ENCODE measurements at places on chromosomes 4 and X.

GRCh38 chr4:87047281-87047798 is 112.5 kb downstream of the AFF1 start:
- no peak for DNase-seq
- H3K4me3 ChIP-seq = no peak overlapping the region
- peaks cover 20% of the 10 kb centered on the region for H3K36me3 ChIP-seq

DNA sequence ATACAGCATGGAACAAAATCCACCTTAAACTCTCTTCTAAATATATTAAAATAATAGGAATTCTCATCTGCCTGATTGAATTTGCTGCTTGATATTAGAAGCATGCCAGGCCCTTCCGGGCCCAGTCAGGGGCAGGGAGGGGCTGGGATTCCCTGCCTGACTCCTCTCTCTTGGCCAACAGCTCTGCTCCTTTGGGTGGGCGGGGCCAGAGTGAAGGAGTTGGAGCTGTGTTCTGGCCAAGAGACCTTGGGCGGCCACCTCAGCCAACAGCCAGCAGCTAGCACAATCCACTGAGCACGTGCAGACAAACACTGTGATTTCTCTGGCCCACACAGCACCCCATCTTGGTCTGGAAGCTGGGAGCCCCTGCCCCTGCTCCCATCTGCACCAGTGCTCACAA is 140.3 kb downstream of the PJA1 start:
- H3K27me3 ChIP-seq = no peaks in the 10 kb centered on the region
- no peak overlapping the region for H3K4me3 ChIP-seq
- peaks cover 38% of the 10 kb centered on the region for H3K4me1 ChIP-seq
- peak overlapping the region; percentile 95 for H3K27ac ChIP-seq
- no peaks in the 10 kb centered on the region for H3K36me3 ChIP-seq
- peak; percentile 78 for DNase-seq

DNA sequence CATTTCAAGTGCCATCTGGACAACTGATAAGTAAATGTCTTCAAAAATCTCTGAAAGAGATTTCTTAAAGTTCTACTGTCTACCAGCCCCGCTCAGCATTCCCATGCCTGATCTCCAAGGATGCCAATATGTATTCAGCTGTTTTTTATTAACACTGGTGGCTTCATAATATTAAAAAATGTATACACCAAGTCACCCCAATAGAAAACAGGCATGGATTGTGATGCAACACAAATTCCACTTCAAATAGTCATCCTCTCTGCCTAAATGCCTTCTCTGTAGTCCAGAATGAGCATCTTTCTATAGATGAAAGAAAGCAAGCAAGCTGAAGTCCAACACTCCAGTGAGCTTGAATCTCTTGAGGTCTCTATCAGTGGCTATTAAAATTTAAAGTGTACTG is 152.2 kb upstream of the PPARGC1A start:
- DNase-seq = no peak
- no peaks in the 10 kb centered on the region for H3K27me3 ChIP-seq
- no peaks in the 10 kb centered on the region for H3K36me3 ChIP-seq
- no peaks in the 10 kb centered on the region for H3K4me1 ChIP-seq
- H3K27ac ChIP-seq = no peak overlapping the region

- H3K27ac ChIP-seq = peak overlapping the region; percentile 45
- peak overlapping the region; percentile 73 for H3K4me3 ChIP-seq
- H3K4me1 ChIP-seq = no peaks in the 10 kb centered on the region
- no peak for DNase-seq
These were observed 591 bp downstream of the PRPS1 start for GRCh38 chrX:107628662-107629539.
